Activated T-helper 1 cell treated with Interleukin-2 at 50 U/mL for 16 hours (primary cell): ENCODE measurements at places on chromosomes 12 and 14.

GRCh38 chr14:68619790-68620574 is 172.9 kb downstream of the ZFP36L1 start:
- no peak for DNase-seq

DNA sequence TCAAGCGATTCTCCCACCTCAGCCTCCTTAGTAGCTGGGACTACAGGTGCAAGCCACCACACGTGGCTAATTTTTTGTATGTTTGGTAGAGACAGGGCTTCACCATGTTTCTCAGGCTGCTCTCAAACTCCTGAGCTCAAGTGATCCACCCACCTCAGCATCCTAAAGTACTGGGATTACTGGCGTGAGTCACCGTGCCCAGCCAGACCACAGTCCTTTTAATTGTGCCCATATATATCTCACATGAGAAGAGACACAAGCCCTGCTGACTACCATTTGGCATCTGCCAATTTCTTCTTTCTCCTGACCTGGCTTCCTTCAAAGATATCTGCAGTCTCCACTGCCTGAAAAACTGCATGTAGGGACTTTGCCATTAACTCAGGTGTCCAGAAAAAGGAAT is 142.5 kb downstream of the DPY19L2 start:
- DNase-seq: no peak

- no peak for DNase-seq
Observed at GRCh38 chr12:69701826-69702225, 2.7 kb upstream of the BEST3 start.

- DNase-seq: no peak
Observed at GRCh38 chr12:4450551-4451112, 5.0 kb upstream of the FGF6 start.

DNA sequence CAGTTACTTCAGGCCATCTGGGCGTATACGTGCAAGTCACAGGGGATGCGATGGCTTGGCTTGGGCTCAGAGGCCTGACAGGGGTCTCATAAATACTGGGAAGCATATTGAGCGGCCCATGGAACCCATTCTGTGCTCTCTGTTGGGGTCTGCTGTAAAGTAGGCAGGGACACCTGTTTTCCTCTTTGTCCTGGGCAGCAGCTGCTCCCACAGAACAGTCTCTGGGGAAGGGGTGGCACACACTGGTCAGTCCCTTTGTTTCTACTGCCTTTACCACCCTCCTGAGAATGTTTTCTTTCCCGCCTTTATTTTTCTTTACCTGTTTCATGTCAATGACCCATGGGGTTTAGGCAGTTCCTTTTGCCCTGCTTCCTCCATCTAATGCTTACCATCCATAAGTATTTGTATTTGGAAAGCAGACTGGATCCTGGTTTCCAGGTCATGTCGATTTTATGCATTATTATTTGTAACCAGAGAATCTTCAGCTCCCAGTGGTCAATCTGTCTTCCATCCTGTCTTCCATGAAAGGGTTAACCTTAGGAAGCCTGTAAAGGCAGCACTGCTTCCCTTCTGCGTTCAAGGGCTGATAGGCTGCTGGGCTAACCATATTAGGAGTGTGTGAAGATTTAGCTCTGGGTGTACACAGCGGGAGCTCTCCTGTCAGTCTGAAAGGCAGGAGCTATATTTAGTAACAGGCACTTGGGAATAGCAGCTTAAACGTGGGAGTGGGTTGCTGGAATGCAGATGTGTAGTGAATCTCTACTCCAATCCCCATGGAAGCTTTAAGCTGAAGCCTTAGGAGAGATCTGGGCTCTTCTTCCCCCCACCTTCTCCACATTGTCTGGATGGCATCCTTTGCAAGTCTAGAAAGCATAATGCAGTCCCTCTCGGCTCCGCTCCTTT is 124.0 kb downstream of the DYRK2 start:
- DNase-seq: no peak

DNA sequence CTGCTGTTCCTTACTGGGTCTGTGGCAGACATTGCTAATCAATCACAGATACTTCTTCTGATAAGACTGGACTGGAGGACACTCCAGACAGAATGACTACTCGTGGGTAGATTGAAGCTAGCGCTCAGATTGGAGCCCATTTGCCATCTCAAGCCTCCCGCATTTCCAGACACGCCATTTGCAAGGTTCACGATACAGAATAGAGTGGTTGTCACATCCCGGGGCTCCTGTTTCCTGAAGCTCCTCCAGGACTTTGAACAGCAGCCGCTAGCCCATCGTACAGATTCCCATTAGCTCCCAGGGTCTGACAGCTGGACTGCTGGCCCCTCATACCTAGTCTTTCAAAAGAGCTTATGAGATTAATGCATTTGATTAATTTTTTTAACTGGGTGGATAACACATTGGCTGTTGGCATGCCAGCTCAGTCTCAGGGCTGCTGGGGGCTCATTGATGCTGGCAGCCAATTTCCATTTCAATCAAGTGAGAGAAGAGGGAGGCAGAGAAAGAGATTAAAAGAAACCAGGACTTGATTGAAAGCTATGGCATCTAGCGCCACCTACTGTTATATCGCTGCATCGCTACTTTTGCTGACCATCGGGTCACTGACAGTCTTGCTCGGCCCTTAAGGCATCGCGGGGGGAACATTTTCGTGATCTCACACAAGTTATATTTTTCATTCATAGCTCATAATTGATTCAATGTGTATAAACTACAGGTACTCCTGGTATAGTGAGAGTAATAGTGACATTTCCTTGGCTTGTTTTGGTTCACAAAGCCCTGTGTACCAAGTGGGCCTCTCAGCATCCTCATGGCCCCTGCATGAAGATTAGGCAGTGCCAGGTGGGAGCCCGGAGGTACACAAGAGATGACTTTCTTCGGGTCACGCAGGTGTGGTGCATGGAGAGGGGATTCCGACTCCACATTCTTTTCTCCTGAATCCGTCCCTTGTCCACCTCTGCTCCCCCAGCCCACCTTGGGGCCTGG is 78.6 kb downstream of the CCDC60 start:
- DNase-seq: no peak

DNA sequence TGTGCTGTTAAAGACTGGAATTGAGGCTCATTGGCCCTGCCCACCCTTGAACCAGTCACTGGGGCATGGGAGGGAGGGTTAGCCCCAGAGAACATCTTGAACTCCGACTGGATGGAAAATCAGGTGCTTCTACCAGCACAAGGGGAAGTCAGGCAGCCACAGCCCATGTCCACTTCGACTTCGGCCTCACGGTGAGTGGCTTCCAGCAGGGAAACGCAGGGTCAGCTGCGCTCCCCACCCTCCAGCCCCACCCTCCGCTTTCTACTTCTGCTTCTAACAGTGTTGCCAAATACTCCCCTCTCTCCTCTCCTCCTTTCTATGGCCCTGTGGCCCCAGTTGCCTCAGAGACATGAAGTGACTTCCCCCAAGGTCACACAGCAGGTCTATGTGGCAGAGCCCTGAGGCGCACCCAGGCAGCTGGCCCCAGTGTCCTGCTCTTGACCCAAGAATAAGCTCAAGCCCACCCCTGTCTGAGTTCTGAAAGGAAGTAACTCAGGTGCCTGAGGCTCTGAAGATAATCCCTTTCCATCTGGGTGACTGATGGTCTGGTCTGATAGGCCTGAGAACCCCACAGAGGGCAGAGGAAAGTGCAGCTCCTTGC is 11.9 kb upstream of the SH2B3 start:
- no peak for DNase-seq

- DNase-seq: no peak
Observed at GRCh38 chr12:26318661-26319068, 123.3 kb downstream of the SSPN start.

- no peak for DNase-seq
Observed at GRCh38 chr12:48340943-48341342, 9.8 kb downstream of the ZNF641 start.

GRCh38 chr12:125183187-125184067 is 118.2 kb downstream of the AACS start:
- peak; percentile 63 for DNase-seq

DNA sequence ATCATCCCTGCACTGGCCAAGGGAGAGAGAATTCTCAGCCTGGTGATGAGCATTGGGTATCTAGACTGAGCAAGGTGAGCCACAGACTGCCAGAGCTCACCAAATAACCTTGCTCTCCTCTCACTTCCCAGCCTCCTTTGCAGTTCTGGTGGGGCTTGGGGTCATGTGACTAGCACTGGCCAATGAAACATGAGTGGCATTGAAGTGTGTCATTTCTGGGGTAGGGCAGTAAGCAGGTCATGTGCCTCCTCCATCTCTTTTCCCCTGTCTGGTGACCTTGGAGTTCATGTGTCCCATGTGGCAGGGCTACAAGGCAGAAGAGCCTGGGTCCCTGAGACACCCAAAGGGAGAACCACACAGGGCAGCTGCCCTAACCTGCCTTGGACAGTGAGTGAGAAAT is 3.6 kb upstream of the KRT72 start:
- no peak for DNase-seq

- DNase-seq: peak; percentile 52
Observed at GRCh38 chr14:24080888-24081738, 9.8 kb downstream of the CPNE6 start.

DNA sequence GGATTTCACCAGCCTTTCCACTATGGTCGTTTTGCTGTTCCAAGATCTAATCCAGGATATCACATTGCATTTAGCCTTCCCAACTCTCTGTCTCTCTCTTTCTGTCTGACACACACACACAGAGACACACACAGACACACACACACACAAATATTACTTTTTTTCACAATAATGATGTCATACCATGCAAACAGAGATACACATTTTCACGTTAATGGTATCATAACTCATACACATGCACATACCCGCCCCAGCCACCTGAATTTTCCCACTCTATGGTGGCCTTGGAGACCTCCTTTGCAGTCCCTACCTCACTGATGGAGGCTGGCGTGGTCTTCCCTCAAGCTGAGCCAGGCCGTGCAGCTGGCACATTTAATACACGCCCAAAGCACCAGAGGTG is 7.2 kb upstream of the MYL2 start:
- no peak for DNase-seq

GRCh38 chr14:36665887-36666415 is 4.3 kb downstream of the PAX9 start:
- no peak for DNase-seq

DNA sequence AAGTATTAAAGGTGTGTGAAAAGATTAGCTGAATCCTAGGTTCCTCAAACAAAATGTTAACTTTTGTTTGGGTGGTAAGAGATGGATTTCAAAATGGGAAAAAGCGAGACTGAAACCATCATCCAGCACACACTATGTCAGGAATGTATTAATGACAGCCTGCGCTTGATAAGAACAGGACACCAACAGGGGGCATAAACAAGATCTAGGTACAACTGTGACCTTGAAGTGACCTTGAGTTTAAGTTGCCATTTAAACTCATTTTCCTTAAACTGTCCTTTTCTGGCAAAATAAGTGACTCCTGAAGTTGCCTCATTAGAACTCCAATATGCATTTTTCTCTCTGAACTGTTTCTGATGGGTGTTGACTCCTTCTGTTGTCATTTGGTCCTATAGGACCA is 17.1 kb downstream of the PRKCH start:
- DNase-seq: no peak

DNA sequence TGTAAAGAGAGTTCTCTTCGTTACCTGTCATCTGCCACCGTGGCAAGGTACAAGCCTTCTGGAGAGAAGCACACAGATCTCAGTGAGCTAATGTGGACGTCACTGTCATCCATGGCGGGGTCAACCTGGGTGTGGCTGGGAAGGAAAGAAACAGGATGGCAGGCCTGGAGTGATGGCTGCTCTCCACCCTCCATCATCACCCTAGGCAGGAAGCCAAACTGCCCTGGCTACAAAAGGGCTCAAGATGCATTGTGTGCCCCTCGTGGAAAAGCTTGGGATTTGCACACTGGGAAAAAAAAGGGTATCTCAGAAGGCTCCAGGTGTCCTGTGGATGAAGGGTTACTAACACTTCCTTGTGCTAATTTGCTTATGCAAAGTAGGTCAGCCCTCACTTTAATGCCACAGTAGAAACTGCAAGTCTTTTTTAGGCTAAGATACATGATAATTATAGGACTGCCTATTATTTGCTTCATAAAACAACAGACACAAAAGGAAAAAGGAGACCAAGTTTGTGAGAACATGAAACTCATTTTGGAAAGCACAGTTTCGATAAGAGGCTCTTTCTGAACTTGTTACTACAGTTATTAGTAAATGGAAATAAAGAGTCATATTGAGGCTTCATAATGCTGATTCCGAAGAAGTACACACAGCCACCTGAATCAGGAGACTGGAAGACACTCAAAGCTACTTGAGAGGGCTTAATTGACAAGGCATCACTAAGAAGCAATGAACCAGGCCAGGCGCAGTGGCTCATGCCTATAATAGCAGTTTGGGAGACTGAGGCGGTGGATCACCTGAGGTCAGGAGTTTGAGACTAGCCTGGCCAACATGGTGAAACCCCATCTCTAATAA is 18.9 kb downstream of the RFC5 start:
- DNase-seq: no peak

- no peak for DNase-seq
Observed at GRCh38 chr14:56494167-56494566, 85.4 kb upstream of the TMEM260 start.

DNA sequence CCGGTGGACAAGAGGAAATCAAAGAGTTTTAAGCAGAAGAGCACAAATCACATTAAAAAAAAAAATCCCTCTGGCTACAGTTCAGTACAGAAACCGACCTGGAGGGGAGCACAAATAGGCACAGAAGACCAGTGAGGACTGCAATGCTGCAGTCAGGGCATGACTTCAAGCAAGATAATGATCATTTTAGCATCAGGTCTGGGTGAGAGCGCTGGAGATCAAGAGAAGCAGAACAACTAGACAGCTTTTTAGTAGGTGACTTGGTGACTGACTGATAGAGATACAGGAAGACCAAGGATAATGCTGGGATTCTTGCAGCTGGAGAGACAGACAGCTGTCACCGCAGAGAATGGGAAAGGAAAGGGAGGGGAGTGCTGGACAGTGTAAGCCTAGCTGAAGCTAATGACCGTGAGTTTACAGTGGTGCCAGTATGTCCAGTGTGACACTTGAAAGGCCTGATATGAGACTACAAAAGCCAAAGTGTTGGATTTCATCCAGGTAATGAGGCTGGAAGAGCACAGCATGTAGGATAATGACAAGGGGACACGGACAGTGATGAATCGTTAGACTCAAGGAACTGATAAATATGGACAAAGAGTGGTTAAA is 5.6 kb downstream of the NFYB start:
- no peak for DNase-seq

GRCh38 chr12:84198294-84198946 is 714.2 kb downstream of the SLC6A15 start:
- DNase-seq: no peak

GRCh38 chr12:15427913-15428312 is 105.6 kb downstream of the PTPRO start:
- DNase-seq: no peak

GRCh38 chr12:80815351-80815750 is 98.6 kb downstream of the MYF5 start:
- DNase-seq: no peak
